ENCODE measurements at places on chromosomes 7 and 10. TPM values are rescaled to one million over a fixed set of nuclear protein-coding genes. Genes with fewer than 3 reads are reported as not detected.

The TECTB gene
- not detected for total RNA-seq

The LRRC18 gene
- not detected for total RNA-seq

The CDC123 gene
- 69.6 TPM for total RNA-seq

The TUBAL3 gene
- total RNA-seq: 0.27 TPM

The ABCB4 gene
- total RNA-seq: 3.8 TPM

The NKX1-2 gene
- total RNA-seq: 0.54 TPM

The ODAD2 gene
- total RNA-seq: 6.6 TPM

The PDGFA gene
- total RNA-seq: 14.5 TPM

The ANKRD22 gene
- not detected for total RNA-seq

The MMRN2 gene
- total RNA-seq: 5.2 TPM

The DDX21 gene
- 26.9 TPM for total RNA-seq

The BHLHA15 gene
- 5.4 TPM for total RNA-seq

The DLX6 gene
- not detected for total RNA-seq

The HECW1 gene
- 62.1 TPM for total RNA-seq

The SLC16A9 gene
- 19.9 TPM for total RNA-seq

The CREB5 gene
- 23.6 TPM for total RNA-seq

The PDE6C gene
- total RNA-seq: not detected

The AASS gene
- 79.6 TPM for total RNA-seq

The ANXA8 gene
- not detected for total RNA-seq

The STAG3 gene
- total RNA-seq: 1.5 TPM

The CCDC7 gene
- 59.0 TPM for total RNA-seq

The RNF148 gene
- 8.6 TPM for total RNA-seq

The IGFBP1 gene
- 0.54 TPM for total RNA-seq

The CDH23 gene
- 4.5 TPM for total RNA-seq

The ACSM6 gene
- not detected for total RNA-seq

The DPP6 gene
- total RNA-seq: 52.4 TPM

The ZNF25 gene
- 38.3 TPM for total RNA-seq

The NSMCE4A gene
- 41.6 TPM for total RNA-seq

The MCM10 gene
- 6.4 TPM for total RNA-seq

The RAB19 gene
- total RNA-seq: not detected

The TRRAP gene
- 46.9 TPM for total RNA-seq

The INSYN2A gene
- 12.6 TPM for total RNA-seq
